ENCODE measurements at places on chromosomes 6 and 20. TPM values are rescaled to one million over a fixed set of nuclear protein-coding genes. Genes with fewer than 3 reads are reported as not detected.

- DNase-seq = no peak
These were observed 489.3 kb upstream of the SOX4 start for GRCh38 chr6:21104288-21104687.

CPNE5 gene
- 5.2 TPM for total RNA-seq

DNA sequence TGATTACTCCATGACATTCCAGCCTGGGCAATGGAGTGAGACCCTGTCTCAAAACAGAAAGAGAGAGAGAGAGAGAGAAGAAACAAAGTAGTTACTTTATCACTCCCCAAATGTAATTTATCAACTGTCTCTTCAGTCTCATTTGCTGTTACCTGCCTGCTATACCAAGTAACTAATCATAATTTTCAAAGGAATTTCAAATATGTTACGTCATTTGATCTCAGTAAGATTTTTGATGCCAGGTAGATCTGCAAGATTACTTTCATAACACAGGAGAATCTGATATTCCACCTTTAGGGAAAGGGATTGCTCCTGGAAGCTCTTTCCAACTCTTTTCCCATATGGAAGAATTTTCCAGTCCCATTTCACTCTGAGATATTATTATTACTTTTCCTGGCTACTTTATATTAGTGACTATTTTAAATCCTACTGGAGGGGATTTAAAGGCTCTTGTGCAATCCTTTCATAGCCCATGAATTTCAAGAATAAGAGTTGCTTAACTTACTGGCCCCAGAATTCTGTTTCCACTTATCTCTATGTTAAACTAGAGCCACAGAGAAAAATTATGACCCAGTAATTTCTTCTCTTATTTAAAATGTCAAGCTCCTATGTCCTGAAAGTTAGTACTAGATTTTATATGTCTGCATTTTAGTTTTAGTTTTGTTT, 390.2 kb upstream of the FLRT3 start:
- DNase-seq = no peak

GRCh38 chr6:167892835-167893815, 66.4 kb downstream of the AFDN start:
- DNase-seq = no peak

SLC12A5 gene
- not detected for total RNA-seq

GRCh38 chr6:156543431-156543830, 233.7 kb upstream of the ARID1B start:
- no peak for DNase-seq

GRCh38 chr6:95589826-95590570, 12.7 kb downstream of the MANEA start:
- no peak for DNase-seq

COX4I2 gene
- 11.3 TPM for total RNA-seq

- DNase-seq = no peak
These were observed 504.9 kb downstream of the DOK5 start for GRCh38 chr20:54980103-54980960.

- DNase-seq = no peak
These were observed 59.2 kb downstream of the LAMP5 start for GRCh38 chr20:9573335-9574151.

CST1 gene
- total RNA-seq = not detected

DNA sequence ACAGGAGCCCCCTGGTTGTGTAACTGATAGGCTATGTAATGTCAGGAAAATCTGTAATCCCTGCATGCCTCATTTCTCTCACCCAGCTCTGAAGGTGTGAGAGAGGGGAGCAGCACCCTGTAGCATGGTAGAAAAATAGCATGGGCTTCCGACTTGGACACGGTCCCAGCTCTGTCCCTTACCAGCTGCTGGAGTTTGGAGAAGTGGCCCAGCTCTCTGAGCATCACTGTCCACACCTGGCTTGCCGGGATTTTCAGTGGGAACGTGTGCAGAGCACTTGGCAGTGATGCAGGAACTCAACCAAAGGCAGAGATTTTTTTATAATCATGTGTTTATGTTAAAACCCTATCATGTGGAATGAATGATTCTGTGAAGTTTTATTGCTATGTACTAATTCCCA, 34.6 kb downstream of the STK35 start:
- DNase-seq = no peak

Data from heart left ventricle (tissue), 16 donors.